ENCODE measurements at places on chromosomes 12 and 14.

DNA sequence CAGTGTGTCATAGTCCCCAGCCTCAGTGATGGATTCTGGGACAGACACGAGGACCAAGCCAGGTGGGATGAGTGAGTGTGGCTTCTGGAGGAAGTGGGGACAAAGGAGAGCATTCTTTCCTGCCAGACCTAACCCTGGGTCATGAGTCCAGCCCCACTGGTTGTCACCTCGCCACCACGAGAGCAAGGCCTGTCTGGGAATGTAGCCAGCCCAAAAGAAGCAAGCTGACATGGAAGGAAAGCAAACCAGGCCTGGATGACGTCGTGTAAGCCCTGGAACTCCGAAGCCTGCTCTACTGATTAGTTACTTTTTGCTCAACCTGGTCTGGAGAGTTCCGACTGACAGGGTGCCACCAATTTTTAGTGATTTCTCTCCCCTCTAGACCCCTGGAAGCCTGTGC lies 105.9 kb downstream of the SINHCAF start:
- DNase-seq, result no peak

GRCh38 chr12:30631740-30632139 lies 63.9 kb downstream of the IPO8 start:
- no peak for DNase-seq

GRCh38 chr14:55752580-55753390 lies 172.8 kb downstream of the KTN1 start:
- DNase-seq, result no peak

GRCh38 chr12:24631676-24632426 lies 317.1 kb downstream of the BCAT1 start:
- DNase-seq, result no peak

DNA sequence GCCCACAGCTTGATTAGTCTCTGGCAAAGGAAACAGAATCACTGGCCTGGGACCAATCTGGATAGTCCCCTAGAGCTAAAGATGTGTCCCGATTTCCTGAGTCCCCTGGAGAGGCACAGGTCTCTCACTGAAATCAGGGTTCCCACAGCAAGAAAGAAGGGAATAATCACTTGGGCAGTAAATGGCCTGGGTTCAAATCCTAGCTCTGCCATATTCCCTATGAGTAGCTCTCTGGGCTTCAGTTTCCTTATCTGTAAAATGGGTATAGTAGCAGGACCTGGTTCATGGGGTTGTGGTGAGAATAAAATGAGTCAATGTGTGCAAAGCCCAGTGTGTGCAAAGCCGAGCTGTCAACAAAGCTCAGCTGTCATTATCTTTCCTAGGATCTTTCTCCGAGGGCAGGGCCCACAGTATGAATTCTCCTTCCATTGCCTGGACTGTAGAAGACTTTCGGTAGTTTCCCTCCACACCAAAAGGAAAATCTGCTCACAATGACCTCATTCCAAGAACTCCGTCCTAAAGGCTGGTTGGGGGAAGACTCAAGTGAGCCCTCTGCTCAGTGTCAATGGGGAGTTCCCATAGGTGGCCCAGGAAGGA lies 12.6 kb upstream of the NCOR2 start:
- no peak for DNase-seq

- DNase-seq, result no peak
These were observed 29.5 kb downstream of the CCDC198 start for GRCh38 chr14:57464008-57464730.
